ENCODE measurements at places on chromosomes 16 and 17. TPM values are rescaled to one million over a fixed set of nuclear protein-coding genes. Genes with fewer than 3 reads are reported as not detected.

Gene KRT40
- total RNA-seq: not detected

DNA sequence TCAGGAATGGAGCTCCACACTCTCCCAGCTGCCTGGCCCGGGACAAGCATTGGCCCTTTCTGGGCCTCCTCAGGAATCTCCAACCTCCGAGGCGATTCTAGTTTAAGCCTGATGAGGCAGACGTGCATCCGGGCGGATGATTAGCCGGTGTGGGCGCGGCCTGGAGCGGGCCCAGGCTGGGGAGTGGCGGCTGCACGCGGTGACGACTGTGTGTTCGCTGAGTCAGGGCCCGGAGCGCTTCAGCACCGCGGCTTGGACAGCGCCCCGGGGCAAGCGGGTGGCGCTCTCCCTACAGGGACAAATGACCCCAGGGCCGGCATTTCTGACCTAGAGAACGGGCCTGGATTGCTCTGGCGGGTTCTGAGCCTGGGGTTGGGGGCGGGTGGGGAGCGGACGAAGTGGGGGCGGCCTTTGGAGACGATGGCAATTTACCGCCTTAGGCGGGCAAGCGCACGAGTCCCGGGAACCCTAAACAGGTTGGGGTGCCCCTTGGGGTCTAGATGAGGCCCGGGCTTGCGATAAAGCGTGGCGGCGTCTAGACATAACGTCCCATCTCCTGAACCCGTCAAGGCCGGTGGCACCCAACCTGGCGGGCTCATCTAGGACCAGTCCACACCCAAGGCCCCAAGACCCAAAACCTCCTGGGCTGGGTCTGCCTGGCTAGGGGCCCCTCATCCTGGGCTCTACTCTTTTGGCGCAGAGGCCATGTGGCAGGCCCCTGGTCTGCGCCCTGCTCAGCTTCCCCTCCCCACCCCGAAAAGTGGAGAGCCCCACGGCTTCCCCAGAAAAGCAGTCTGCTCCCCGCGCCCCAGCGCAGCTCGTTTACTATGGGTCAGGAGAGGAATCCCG lies 22.3 kb upstream of the ZNHIT3 start:
- no peak for DNase-seq

- DNase-seq: no peak
These were observed 53.6 kb upstream of the ANKFN1 start for GRCh38 chr17:56099649-56100048.

DNA sequence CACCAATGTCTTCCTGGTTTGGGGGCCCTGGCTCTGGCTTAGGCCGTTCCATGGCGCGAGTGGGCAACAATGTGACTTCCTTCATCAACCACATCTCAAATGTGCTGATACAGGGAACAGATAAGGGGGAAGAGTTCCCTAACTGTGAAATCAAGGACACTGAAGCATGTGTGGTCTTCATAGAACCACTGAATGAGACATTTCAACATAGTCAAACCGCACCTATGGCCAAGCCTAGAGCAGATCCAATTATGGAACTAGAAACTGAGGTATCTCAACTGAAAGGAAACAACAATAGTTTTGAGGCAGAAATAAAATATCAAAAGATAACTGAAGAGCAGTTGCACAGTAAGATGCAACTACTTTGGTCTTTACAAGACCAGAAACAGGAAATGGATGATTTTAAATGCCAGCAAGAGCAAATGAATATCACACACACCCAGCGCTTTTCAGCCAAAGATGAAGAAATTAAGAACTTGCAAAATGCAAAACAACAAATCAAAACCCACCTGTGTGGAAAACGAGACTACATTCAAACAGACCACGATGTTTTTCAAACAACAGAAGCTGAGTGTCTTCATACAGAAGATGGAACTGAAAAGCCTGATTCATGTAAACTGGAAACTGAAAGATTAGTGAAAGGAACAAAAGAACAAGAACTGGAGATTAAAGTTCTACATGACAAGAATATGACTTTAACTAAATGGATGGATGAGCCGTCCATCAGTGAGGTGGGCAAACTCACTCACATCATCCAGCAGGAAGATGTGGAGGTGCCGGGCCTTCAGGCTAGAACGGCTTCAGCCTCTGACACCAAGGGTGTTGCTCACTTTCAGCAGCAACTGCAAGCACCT lies 18.1 kb upstream of the LCMT1 start:
- no peak for DNase-seq

All from tibial nerve (tissue), 4 donors.